ENCODE measurements at places on chromosomes 1 and 21.

- DNase-seq, result no peak
Observed at GRCh38 chr21:31829736-31830472, 42.9 kb upstream of the HUNK start.

DNA sequence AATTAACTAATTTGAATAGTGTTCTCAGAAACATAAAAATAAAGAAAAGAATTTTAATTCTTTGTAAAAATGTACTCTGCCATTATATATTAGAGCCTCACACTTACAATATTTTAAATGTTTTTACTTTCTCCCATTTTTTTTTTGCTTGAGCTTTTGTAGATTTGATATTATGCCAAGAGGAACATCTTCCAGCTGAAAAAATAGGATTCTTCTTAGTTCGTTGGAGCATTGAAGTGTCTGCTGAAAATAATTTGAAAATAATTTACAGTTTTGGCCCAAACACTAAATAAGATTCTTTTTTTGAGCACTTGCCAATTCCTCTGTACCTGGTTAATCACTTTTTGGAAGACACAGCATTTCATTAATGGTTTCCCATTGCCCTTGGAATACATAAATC lies 175.0 kb upstream of the COL11A1 start:
- no peak for DNase-seq

DNA sequence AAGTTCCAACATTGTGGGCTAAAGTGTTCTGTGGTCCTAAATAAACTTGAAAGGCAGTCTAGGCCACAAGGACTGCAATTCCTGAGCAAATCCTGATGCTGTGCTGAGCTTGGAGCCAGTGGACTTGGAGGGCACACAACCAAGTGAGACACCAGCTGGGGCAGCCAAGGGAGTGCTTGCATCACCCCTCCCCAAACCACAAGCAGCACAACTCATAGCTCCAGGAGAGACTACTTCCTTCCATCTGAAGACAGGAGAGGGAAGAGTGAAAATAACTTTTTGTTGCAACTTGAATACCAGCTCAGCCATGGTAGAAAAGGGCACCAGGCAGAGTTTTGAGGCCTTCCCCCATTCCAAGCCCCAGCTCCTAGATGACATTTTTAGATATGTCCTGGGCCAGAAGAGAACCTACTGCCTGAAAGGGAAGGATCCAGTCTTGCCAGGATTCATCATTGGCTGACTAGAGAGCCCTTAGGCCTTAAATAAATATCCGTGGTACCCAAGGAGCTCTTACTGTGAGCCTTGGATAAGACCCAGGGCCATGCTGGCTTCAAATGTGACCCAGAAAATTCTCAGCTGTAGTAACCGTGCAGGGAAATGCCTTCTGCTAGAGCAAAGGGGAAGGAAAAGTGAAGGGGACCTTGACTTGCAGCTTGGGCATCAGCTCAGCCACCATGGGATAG lies 35.4 kb upstream of the LRRC8B start:
- no peak for DNase-seq

DNA sequence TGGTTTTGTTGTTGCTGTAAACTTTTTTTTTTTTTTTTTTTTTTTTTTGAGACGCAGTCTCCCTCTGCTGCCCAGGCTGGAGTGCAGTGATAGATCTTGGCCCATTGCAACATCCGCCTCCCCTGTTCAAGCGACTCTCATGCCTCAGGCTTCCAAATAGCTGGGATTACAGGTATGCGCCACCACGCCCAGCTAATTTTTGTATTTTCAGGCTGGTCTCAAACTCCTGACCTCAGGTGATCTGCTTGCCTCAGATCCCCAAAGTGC lies 78.9 kb upstream of the SLC45A1 start:
- DNase-seq, result no peak

DNA sequence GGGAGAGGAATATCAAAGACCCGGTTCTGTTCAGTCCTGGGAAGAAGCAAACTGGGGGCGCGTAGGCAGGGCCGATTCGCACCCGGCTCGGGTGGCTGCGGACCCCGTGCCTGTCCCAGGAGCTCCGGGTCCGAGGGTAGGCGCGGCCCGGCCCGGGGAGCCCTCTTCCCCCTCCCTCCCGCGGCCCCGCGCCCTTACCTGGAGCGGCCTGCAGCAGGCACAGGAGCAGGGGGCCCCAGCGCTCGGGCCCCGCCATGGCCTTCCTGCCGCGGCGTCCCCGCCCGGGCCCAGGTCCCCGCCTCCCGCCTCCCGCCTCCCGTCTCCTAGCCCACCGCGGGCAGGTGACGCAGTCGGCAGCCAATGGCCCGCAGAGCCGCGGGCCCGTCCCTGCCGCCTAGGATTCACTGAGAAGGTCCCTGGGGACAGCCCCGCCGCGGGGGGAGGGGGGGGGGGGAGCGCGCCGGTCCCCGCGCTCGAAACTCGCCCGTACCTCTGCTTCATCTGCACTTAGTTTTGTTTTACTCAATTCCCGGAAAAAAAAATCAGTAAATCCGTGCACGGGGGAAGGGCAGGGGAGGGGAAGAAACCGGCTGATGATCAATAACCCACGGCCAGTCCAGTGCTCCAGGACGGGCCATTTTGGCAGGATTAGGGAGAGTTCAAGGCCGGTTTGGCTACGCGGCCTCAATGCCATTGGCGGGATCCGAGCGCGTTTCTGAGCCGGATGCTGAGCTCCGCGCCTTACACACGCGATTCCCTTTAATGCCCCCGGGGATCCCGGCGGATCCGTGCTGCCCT lies at the start of gene IFNLR1:
Gene IFNLR1, minus strand, starts transcription at position 297 of the 798 bp plus-strand sequence. Its CDS starts 41 bp downstream, at position 256.
- DNase-seq, result peak; percentile 80

- no peak for DNase-seq
Observed at GRCh38 chr1:170662561-170663403, 1.1 kb upstream of the PRRX1 start.

DNA sequence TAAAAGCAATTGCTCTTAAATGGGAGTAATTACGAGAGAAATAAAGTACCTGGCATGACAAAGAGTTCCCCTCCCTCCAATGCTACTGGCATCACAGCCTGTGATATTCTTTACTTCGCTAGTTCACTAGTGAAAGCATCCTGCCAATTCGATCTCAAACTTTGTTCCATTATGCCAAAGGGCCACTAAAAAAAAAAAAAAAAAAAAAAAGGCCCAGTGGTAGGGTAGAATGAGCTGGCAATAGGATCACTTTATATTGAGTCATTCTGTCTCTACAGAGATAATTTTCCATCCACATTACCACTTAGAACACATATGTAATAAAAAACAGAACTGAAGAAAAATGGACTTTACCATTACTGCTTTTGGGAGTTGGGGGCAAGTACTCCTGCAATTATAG lies 11.2 kb downstream of the PUM1 start:
- no peak for DNase-seq
